NCI-H1436 treated with DMSO at 0.1 percent for 48 hours (cell line): ENCODE measurements at places on chromosomes 5 and 9.
A peak's percentile ranks its signal among the peaks of the same experiment; 100 is the strongest.

DNA sequence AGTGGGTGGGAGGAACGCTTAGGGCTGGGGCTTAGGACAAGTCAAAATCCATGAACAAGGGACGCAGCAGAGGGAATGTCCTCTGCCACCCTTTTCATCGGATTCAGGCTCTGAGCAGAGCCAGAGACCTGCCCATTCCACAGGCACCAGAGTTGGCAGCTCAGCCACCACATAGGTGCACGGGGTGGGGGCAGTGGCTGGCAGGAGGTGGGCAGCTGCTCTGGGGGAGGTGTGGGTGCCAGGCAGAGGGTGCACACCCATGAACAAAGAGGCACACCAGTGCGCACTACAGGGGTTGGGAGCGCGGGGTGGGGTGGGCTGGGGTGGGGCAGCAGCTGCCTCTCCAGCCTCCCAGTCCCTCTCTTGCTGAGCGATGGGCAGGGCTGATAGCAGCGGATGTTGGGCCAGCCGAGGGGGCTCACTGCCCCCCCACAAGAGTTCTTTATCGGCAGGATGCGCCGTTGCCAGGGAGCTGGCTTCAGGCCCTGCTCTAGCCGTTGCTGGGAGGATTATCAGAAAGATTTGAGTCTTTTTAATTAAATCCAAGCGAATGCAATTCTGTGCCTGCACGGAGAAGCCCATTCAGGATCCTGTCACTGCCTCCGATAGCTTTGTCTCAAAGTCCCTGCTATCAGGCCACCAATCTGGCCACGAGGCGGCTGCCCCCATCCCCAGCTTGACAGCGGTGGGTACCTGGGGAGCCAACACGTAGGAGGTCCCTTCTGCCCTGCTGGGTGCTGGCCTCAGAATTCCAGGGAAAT is 64.3 kb upstream of the LMX1B start:
- no peak for DNase-seq

DNA sequence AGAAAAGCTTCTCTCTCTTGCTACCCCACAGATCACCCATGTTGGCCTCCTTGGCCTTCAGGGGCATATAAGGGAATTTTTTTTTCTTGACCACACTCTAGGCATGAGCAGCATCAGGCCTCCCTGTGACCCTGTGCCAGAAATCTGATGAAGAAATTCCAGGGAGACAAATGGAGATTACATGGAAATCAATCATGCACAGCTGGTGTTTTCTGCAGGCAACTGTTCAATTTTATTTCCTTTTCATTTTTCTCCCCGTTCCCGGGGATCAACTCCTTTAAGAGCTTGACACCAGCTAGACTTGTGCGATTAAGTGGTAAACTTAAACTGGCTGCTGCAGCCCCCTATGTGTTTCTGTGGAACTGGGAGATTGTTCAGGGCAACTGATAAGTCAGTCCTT is 59.3 kb downstream of the GALNT10 start:
- no peak for DNase-seq

DNA sequence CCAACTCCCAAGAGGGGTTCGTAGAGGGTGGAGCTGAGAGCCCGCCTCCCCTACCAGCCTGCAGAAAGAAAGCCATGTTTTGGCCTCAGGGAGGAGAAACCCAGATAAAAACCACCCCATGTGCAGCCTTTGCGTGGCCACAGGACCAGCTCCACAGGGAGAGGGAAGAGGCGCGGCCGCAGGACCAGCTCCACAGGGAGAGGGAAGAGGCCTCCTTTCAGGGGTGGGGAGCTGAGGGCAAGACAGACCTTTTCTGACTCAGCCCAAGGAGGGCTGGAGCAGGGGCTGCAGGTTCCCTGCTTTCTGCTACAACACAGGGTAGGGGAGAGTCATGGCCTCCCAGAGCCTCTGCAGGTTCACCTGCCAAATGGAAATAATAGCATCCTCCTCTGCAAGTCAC is 37.6 kb upstream of the KCNMB1 start:
- DNase-seq, result no peak

GRCh38 chr9:111482694-111483438 is 1.3 kb downstream of the ECPAS start:
- peak; percentile 34 for DNase-seq

- no peak for DNase-seq
Measured at GRCh38 chr9:5441043-5441442, 3.3 kb upstream of the PLGRKT start.

GRCh38 chr5:67815455-67816391 is 399.8 kb upstream of the PIK3R1 start:
- no peak for DNase-seq

DNA sequence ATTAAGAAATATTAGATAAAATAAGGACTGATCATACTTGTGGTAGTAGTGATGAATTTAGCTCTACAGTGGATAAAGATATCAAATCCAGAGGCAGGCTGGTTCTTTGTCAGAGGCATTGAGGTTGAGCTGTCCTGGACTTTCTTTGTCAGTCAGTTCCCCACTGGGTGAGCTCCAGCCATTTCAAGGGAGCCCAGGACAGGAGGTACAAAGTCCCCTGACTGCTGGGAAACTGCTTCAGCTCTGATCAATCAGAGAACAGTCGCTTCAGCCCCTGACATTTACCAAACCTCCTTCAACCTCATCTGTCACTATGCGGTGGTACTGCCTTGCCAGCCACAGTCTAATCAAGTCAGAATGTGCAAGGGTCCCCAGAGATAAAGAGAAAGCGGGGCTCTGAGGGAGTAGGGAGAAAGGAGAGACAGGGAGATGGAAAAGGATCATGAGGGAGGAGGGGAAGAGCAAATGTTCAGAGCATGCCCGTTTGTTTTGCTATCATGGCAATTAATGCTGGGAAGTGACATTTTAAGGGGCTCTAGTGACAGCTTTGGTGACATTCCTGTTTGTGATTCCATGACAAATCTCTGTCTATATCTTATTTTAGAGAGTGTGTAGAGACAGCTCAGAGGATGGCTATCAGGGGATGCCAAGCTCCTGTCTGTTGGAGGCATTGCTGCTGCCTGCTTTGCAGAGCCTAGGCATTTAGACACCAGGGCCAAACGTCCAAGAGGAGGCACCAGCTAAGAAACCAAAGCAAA is 223.2 kb downstream of the ASTN2 start:
- no peak for DNase-seq

DNA sequence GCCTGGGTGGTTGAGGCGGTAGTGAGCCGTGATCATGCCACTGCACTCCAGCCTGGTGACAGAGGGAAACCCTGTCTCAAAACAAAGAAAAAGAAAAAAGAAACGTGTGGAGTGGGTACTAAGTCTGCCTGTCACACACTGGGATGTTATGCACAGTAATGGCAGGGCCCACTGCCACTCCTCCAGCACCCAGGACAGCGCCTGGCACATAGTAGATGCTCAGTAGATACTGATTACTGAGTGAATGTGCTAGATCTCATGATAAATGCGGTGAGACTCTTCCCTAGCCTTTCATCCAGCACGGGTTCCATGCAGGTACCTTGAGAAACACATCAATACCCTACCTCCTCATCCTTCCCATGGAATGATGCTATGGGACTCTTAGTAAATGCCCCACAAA is 87.4 kb upstream of the HSPA9 start:
- no peak for DNase-seq

GRCh38 chr5:113384782-113385285 is 50.0 kb downstream of the TSSK1B start:
- no peak for DNase-seq

DNA sequence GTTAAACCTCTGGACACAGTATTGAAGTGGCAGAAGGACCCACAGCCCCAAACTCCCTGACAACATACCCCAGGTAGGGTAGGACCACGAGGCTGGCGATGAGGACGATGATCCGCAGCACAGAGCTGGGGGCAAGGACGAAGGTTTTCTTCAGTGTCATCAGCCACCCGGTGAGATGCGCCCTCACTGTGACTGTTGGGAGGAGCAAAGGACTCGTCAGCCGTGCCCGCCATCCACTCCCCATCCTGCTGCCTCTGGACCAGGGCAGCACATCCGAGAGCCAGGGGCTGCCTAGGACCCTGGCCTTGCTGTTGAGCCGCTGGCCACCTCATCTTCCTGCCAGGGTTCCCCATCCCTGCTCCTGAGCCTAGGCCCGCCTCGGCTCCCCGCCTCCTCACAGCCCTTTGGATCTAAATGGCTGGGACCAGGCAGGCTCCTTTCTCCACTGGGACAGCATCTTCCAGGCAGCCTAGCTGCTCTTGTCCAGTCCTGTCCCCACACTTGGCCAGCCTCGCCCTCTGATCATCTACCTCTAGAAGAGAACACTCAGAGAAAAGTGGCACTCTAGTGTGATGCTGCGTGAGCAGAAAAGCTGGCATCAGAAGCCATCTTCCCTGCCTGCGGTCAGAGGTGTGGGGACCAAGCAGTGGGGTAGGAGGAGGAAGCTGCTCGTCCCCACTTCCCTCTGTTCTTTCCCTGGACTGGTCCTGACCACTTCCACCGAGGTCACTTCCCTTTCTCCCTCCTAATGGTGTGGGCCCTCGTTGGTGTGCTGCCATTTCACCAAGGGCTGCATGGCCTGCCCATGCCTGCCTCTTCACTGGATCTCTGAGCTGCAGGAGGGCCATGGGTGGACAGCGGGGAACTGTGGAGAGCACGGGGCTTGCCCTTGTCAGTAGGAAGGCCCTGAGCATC is 49.2 kb downstream of the OTULIN start:
- DNase-seq, result no peak

DNA sequence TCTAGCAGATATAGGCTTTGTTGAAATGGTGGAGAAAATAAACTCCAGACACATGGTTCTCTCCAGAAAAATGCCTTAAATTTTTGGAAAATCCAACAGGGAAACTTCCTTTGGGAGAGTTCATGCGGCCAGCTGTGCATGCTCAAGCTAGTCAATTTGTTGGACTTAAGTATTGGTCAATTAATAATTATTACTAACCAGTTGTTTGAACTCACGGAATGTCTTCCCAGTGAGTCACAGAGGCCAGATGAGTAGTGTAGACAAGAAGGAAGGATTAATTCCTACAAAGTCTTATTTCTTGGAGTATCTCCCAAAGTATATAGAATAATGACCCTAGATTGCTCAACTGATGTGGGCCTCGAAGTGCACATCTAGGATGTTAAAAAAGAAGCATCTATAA is 103.6 kb downstream of the MACIR start:
- DNase-seq, result no peak

DNA sequence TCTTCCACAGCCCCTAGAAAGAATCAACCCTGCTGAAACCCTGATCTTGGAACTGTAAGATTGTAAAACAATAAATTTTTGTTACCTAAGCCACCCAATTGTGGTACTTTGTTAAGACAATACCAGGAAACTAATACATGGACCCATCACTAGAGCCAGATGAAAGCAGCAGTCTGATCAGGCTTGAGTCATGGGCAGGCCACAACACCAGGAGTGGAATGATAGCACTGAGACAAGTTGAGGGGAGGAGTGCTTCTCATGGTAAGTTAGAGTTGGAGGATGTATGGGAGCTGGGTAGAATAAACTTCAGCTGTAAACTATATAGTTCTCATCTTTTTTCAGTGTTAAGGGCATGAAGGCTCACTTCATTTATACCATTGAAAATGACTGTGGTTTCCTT is 164.4 kb upstream of the OR13F1 start:
- no peak for DNase-seq

DNA sequence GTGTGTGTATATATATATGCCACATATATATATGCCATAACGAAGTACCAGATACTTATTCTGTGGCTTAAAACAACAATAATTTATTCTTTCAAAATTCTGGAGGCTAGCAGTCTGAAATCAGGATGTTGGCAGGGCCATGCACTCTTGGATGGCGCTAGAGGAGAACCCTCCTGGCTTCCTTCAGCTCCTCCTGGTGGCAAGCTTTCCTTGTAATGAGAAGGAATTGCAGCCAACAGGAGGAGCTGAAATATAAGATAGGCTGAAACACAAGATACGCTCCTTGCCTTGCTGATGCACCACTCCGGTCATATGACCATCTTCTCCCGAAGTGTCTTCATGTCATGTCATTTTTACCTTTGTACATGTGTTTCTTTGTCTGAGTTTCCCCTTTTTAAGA is 368.1 kb upstream of the CTNND2 start:
- no peak for DNase-seq

- no peak for DNase-seq
Measured at GRCh38 chr9:30411571-30411970, 1972.9 kb upstream of the ACO1 start.

DNA sequence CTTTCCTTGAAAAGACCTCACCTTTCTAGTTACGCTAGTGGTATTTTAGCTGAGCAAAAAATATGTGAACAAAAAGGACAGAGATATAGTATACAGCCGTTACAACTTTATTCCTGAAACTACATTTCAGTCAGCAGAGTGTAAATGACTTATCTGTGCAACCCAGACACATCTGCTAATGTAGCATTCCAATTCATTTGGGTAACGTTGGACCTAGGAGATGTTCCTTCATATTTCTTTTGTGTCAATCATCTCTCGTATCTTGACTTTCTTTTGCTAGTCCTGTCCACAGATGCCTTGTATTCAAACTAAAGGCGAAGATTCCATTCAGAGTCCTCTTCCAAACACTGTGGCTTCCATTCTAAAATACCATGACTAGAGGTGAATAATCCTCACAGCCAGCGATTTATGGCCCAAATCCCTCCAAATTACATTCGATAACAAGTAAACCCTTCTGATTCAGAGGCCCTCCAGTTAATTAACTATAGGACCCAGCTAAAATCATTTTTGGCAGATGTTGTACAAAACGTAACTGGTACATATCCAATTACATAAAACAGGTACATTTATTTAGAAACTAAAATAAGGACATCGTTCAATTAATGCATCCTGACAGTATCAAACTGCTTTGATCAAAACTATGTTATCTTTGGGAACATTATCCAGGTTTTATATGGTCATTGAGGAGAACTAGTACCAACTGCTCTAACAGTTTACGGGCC is 155.7 kb downstream of the DROSHA start:
- DNase-seq, result no peak

DNA sequence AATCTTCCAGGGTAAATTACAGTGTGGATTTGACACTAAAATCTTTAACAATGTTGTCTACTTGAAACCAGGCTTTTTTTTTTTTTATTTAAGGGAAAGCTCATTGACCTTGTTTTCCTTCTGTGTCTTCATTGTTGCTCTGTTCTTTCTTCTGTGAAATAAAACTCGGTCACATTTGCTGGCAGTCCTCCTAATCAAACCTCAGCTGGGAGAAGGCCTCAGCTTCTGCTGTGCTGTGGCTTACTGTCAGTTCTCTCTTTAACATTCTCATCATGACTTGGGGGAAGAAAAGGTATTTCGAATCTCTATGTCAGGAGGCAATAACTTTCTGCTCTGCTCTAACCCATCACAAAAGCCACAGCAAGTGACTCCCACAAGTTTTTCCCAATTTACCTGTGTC is 268.9 kb downstream of the ZNF608 start:
- no peak for DNase-seq

GRCh38 chr9:97572892-97573365 is 60.2 kb downstream of the TSTD2 start:
- DNase-seq, result no peak

- no peak for DNase-seq
Measured at GRCh38 chr9:14192556-14192955, 121.4 kb downstream of the NFIB start.

DNA sequence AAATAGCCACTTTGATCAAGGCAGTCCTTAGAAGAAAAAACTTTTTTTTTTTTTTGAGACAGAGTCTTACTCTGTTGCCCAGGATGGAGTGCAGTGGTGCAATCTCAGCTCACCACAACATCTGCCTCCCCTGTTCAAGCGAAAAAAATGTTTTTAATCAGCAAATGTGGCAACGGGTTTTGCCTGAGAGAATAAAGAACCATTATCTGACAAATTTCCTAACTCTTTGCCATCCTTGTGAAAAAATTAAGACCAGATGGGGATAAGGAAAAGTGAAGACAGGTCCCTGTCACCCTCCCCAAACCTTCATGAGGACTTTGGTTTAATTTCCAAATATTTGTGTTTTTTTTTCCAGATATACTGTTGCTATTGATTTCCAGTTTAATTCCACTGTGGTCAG is 107.3 kb upstream of the SPOCK1 start:
- DNase-seq, result no peak
